ENCODE measurements at places on chromosomes 1 and 21.

DNA sequence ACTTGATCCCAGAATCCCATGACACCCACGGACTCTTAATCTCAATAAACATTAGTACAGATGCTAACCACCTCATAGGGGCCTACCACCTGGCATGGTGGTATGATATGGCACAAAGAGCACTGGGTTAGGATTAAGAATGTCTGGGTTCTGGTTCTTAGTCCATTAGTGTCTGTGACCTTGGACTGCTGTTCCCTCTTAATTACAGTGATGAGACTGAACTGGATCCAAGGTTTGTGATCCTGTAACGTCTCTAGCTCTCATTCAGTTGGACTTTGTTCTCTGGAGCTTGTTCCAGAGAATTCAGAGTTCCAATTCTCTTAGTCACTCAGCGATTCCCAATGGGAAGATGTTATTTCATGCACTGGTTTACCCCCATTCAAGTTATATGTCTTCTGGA lies 23.6 kb upstream of the PIGC start:
- DNase-seq = no peak

GRCh38 chr1:154726443-154726842 lies 118.5 kb upstream of the ADAR start:
- DNase-seq = no peak

DNA sequence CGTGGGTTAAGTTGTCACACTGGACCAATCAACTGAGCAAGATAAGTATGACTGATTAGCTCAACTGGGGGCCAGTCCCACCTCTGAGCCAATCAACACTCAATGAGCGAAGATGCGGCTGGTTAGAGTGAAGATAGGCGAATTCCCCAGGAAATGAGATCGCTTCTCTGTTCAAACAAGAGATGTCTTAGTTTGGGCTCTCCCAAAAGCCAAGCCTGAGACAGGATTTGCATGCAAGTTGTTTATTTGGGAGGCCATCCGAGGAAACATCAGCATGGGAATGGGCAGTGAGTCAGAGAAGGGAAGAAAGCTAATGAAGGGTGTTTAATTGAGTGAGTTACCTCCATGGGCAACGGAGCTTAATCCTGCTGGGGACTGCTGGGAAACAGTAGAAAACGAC lies 4.9 kb upstream of the GJB5 start:
- DNase-seq = no peak

DNA sequence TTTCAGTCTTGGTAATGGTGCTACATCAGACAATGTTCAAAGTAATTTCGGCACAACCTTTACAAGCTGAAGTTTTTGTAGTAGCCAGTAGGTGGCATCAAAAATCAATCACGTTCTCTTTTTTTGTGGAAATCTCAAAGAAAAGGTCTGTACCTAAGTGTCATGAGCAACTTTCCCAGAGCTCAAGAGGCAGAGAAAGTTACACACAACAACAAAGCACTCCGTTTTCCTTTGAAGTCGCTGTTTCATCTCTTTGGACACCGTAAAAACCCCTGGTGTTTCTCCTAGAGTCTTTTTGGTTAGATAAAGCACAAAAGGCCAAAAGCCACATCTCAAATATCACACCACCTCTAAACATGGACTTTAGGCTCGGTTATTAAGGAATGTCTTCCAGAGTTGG lies 131.6 kb downstream of the LHX8 start:
- no peak for DNase-seq

GRCh38 chr1:109412551-109412950 lies 13.7 kb downstream of the PSMA5 start:
- no peak for DNase-seq

DNA sequence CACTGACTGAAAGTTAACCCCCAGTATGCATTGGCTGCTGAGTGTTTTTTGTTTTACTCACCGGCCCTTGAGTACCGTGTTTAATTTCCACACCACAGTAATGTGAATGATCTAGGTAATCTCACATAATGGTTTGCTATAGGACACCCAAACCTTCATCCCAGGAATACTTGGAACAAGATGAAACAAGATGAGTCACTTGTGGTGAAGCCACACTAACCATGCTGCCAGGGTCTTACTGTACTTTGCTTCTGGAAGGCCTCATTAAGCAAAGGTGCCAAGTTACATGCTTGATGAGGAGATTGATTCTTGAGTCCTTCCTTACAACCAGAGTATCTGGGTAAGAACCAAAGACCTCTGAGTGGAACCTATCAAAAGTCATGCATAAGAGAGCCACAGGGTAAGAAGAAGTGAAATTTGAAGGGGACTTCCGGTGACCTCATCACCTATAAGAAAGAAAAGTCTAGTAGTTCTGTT lies 163.3 kb downstream of the NRIP1 start:
- peak; percentile 56 for DNase-seq

DNA sequence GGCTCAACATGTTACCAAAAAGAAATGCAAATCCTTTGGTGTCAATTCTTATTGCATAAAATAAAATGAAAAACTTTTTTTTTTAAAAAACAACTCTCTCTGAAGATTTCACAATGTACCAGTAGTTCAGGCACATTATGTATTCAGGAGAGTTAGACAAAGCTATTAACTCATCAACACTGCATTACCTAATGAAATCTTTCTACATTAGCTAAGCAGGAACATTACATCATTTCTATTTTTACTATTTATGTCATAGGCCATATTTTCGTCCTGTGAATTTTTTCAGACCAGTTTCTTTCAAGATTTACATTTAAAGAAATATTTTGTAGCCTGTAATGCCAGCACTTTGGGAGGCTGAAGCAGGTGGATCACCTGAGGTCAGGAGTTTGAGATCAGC lies 366.2 kb downstream of the USH2A start:
- no peak for DNase-seq

GRCh38 chr1:57492586-57493226 lies 68.8 kb upstream of the DAB1 start:
- no peak for DNase-seq

DNA sequence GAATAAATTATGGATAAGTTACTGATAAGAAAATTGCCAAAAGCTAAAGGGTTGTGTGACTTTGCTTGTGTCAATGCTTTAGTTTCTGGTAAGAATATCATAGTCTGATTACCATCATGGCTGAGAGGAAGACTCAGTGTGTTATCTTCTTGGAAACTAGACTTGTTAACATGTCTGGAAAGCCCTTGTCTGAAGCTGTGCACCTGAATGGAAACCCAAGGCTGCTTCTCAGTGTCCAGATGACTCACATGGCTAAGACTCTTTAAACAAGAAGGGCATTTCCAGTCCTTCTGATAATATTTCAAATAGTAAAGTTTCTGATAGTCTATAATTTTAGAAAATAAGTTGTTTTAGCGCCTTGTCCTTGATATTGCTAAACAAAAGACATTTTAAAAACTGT lies 1092.7 kb downstream of the PLA2G4A start:
- DNase-seq = no peak

DNA sequence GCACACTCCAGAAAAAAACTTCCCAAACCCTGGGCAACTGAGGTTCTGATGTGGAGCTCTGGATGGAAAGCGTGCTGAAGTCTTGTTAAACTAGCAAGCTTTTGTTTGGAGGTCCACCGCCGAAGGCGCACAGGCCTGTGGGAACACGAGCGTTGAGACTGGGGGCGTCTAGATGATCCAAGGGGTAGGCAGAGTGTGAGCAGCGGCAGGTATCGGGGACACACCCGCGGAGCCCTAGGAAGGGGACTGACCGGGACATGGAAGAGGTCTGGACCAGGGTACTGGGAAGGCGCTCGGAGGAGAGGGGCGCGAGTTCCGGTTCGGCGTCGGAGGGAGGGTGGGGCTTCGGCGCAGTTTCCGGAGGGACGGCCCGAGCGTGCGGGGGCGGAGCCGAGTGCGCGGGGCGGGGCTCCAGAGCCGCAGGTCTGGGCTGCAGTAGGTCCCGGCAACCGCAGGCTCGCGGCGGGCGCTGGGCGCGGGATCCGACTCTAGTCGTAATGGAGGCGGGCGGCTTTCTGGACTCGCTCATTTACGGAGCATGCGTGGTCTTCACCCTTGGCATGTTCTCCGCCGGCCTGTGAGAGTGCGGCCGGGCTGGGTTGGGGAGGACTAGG lies at the start of gene SLC50A1:
TSS of gene SLC50A1 (plus strand) at position 438 of the 614 bp plus-strand sequence. CDS start at position 498, 60 bp downstream.
- DNase-seq = peak; percentile 96

DNA sequence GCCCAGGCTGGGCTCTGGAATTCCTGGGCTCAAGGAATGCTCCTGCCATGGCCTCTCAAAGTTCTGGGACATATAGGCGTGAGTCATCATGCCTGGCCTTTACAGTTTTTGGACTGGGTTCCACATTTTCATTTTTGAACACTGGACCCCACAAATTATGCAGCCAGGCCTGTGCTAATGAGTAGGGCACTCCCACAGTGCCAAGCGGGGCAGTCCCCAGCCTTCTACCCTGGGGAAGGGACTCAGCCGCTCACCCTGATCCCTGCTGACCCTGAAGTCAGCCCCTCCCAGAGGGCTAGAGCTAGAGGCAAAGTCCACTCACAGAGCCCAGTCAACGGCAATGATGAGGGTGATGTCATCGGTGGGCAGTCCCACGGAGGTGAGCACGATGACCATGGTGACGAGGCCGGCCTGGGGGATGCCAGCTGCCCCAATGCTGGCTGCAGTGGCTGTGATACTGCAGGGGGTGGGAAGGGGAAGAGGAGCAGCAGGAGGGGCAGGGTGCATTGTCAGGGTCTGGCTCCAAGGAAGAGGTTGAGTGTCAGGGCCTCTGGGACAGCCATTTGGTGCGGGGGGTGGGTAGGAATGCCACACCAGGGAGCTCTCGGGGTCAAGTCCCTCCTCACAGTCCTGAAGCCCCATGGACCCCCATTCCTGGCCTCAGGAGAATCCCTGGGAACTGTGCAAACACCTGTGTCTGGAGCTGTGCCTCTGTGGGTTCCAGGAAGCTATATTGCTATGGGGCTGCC lies 27.6 kb downstream of the PODN start:
- DNase-seq = peak; percentile 39

GRCh38 chr1:59482986-59483385 lies 186.1 kb downstream of the FGGY start:
- no peak for DNase-seq

DNA sequence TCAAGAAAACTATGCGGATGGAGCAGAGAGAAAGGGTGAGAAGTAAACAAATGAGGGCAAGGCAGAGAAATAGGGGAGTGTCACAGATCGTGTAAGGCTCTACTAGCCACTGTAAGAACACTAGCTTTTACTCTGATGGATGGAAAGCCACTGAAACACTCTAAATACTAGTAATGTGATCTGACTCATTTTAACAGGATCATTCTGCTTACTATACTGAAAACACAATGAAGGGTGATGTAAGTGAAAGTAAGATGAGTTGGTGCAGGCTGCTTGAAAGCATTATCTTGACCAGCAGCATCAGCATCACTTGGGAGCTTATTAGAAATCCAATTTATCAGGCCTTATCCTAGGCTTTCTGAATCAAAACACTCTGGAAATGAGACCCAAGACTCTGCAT lies 32.7 kb downstream of the TUT4 start:
- no peak for DNase-seq

GRCh38 chr1:35883635-35884101 lies 659 bp downstream of the AGO1 start:
- peak; percentile 73 for DNase-seq

- no peak for DNase-seq
Observed at GRCh38 chr1:209171151-209171550, 412.4 kb upstream of the CAMK1G start.

DNA sequence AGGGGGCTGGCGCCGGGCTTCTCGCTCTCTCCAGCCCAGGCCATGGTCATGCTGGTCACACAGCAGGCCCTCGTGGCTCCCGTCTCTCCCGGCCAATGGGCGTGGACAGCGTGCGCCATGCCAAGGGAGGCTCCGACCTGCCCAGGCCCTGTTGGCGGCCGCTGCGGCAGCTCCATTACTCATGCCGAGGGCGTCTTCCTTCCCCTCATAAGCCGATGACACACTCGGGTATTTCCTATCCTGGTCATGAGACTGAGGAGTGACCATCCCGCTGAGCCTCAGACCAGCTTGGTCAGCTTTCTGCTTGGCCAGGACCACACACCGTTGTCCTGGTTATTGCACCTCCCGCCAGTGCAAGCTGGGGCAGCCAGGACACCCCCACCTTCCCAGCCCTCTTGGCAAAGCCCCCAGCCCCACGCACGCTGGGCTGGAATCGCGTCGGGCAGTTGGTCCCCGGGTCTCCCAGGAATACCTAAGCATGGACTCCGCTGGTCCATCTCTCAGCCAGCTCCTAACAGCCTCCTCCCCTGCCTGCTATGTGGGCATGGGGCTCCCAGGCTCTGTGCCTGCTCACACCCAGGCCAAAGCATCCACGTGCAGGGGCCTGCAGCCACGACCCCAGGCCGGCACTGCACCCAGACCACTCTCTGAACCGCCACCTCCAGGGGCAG lies 49.8 kb downstream of the ARHGEF16 start:
- DNase-seq = no peak

- no peak for DNase-seq
Observed at GRCh38 chr1:208078752-208079151, 165.4 kb downstream of the PLXNA2 start.

DNA sequence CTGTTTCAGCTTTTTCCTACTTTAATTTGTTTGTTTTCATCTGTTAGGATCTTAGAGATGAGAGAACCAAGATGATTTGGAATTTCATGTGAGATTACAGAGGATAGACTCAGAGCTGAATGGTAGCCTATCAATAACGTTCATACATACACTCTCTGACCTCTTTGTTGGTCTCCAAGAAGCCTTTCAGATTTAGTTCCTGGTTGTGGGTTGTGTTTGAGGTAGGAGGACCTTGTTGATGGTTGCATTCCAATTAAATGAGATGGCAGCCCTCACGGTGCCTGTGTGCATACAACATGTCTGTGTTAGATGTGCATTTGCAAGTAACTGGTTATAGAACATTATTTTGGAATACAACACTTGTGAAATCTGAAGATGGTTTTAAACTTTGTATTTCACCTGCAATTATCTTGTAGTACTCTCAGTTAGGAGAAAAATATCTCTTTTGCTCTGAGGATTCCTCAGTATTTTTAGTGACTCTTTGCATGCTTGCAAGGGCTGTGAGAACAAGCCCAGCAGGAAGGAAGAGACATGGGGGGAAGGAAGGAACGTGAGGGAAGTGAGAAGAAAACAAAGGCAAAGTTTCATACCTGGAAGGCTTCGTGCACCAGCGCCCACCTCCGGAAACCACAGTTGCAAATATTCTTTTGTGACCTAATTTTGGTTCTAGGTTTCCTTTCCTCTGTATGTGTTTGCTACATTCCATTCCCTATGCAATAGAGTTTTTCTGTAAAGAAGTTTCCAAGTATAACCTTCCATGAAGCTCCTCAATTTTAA lies 291.8 kb downstream of the DISC1 start:
- DNase-seq = no peak

Data from SJCRH30 (cell line).